ENCODE measurements at places on chromosomes 3 and 15.

DNA sequence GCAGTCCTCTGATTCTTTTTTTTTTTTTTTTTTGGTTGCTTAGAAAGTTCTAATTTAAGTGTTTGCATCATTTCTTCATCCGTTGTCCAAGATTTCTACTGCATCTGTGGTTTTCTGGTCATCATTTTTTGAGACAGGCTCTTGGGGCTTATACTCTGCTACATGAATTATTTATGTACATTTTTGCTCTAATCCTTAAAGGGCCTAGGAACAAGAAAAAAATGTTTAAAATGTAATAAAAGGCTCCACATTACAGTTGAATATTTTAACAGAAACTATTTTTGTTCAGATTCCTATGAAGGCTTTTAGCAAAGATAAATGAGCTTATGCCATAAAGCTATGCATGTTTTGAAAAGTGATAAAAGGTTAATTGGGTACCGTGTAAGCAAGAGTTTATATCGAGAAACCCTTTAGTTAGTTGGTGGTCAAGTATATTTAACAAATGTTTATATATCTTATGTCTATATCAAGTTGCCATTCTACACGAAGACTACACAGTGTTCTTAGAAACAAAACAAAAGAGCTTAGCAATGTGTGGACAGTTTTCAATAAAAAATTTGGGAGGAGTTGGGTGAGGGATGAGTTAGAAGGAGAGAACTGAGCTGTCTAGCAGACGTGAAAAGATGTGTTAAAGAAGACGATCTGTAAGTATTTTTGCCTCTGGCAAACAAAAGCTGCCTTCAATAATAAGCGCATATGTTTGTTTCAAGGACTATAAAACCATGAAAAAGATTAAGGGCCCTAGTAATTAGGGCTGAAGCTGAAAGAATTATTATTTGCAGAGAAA, 563.6 kb upstream of the NAALADL2 start:
- no peak for DNase-seq

- DNase-seq: no peak
Observed at GRCh38 chr3:149621218-149622005, 36.4 kb downstream of the WWTR1 start.

DNA sequence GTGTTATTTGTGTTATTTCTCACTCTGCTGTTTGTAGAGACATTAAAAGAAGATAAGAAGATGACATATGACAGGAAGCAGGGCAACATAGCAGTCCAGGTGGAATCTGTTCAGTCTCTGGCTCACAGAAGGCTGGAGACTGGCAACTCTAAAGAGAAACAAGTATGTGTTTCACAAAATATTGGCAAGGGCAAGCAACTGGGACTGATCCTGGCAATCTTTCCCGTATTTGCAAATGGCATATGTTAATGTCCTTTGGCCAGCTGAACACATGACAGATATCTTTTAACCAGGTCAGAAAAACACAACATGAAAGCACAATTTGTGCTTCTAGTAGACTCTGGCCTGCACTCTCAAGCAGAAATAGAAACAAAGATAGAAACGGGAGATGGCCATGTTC, 1354.1 kb upstream of the EPHA6 start:
- DNase-seq: no peak

DNA sequence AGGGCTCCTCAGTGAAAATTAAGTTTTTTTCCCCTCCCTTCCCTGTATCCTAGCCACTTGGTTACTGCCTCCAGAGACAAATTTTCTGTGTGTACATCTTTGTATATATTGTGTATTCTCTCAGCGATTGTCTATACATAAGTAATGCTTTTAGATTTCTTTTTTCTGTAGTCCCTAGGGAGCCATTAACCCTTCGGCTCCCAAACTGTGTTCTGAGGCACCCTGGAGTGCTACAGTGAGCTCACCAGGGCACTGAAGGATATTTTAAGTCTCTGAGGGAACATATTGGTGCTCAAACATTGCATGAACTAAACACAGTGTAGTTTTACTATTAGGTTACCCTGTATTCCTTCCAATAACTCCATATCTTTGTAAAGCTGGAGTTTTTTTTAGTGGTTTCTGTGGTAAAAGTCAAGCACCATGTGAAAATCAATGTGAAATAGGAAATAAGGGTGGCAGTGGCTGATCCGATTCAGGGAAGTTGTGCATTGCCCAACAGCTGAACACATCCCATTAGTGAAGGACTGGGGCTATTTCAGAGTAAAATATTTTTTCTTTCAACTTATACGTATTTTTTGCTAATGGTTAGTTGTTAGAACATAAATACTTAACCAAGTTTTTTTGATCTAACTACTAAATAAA, 43.0 kb downstream of the USP13 start:
- DNase-seq: no peak

DNA sequence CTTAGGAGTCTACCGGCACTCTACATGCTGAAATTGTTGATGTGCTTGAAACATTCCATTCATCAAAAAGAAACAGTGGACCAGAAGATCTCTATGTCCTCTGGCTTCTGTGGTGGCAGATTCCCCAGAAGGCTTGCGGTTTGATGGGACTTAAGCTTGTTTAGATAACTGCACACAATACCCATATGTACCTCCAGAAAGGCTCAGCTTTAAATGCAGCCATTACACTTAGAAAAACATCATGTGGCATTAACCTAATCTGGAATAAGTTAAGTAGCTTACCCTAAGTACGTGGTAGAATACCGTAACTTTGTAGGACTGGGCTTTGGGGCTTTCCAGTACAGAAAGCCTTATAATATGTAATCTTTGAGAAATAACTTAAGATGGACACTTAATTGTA, 187.3 kb downstream of the RBMS3 start:
- no peak for DNase-seq

DNA sequence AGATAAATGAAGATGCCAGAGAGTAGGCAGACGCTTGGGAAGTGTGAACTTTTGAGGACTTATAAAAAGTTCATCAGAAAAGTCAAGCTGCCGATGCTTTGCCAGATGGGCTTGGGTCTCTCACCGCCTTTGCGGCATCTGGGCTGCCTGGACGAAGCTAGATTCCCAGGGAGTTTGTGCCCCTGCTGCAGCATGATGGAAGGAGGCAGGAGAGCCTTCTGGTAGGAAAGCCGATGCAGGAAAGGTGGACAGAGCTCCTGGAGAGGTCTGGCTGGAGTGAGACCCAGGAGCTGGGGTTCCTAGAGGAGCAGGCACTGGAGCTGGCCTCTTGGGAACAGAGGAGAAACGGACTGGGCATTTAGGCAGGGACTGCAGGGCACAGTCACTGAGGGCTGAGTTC, 51.9 kb upstream of the ATP2B2 start:
- no peak for DNase-seq

GRCh38 chr3:187167777-187168176, 28.5 kb upstream of the RPL39L start:
- no peak for DNase-seq

DNA sequence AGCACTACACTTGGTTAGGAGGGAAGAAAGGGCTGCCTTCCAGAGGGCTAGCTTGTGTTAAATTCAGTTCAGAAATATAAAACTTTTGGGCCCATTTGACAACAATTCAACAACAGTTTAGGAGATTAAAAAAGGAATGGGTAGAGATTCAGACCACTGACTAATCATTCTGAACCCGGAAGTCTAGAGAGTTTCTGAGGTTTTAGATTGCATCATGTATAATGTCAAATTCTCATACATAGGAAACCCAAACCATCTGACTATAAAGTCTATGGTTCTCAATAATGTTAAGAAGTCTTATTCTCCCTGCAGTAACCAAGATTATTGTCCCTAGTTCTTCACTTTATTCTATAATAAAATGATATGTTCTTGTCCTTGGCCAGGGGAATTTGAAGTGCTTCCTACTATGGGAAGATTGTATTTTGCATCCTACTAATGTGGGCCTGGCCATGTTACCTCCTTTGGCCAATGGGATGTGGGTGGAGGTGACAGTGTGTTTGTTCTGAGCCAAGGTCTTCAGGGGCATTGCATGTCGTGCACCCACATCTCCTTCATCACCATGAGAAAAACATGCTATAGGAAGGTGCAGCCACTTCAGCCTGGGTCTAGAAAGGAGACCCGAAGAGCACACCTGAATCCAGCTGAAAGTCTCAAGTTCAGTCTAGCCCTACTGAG, 66.4 kb upstream of the CCNL1 start:
- no peak for DNase-seq

- DNase-seq: no peak
Observed at GRCh38 chr15:64696481-64696880, 78.9 kb downstream of the RBPMS2 start.

DNA sequence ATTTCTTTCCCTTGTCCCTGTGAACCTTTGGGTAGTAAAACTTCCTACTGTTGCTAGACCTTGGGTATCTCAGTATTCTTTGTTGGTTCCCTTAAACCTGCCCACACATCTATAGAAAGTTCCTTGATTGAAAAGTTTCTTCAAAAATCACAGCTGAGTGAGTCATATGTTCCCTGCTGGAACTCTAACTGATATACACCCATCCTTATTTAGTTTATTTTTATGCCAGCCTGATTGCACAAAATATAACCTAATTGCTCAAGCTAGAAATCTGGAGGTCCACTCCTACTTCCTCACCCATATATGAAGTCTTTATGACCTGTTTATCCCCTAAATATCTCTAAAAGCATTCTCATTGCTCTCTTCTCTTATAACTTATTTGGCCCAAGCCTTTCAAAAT, 13.7 kb upstream of the GJD2 start:
- no peak for DNase-seq

- no peak for DNase-seq
Observed at GRCh38 chr3:120473389-120473788, 22.6 kb upstream of the FSTL1 start.

- no peak for DNase-seq
Observed at GRCh38 chr3:101963902-101964362, 114.6 kb downstream of the NFKBIZ start.

DNA sequence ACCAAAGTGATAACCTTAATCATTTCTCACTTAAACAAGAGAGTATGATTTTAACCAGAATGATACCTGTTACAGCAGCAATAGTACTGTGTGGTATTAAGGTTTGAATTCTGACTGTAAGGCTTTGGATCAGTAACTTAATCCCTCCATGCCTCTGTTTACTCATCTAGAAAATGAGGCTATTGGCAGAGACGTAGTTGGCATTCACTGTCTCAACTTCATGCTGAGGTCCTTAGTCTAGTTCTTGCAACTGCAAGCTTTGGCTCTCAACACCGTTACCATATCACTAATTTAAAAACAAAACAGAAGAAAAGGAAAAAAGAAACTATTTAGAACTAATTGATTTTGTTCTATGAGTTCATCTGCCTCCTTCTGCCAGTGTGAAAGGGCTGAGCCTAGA, 875.4 kb downstream of the MCTP2 start:
- DNase-seq: no peak

GRCh38 chr15:72992841-72993252, 59.4 kb upstream of the NEO1 start:
- DNase-seq: no peak

- DNase-seq: no peak
Observed at GRCh38 chr3:129330409-129330808, 51.7 kb downstream of the HMCES start.

- no peak for DNase-seq
Observed at GRCh38 chr3:122030381-122031122, 8.5 kb upstream of the ILDR1 start.

- no peak for DNase-seq
Observed at GRCh38 chr3:62035402-62036057, 337.8 kb downstream of the FEZF2 start.

DNA sequence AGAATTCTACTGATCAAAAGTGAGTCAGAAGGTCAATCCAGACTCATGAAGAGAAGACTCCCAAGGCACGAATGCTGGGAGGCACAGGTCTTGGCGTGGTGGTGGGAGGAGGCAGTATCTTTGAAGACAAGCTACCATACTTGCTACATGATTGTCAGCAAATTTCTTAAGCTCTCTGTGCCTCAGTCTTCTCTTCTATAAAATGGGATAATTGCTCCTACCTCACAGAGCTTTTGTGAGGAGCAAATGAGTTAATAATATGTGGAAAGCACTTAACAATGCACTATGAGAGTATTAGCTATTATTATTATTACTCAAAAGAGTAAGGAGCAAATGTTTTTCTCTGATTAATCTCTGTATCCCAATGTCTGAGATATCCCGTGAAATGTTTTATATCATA, 36.2 kb downstream of the EHD4 start:
- no peak for DNase-seq

All from thyroid gland (tissue), 4 donors.